Gastroesophageal sphincter (tissue), 4 donors: ENCODE measurements at places on chromosomes 2 and 18. TPM values are rescaled to one million over a fixed set of nuclear protein-coding genes. Genes with fewer than 3 reads are reported as not detected.
A peak's percentile ranks its signal among the peaks of the same experiment; 100 is the strongest.

GRCh38 chr2:99421469-99421868, 68.3 kb downstream of the REV1 start:
- peaks cover 73% of the 10 kb centered on the region for H3K4me1 ChIP-seq
- no peak for ATAC-seq
- no peak overlapping the region for H3K4me3 ChIP-seq
- no peak overlapping the region for H3K27ac ChIP-seq
- H3K27me3 ChIP-seq = no peaks in the 10 kb centered on the region

NOSTRIN gene
- total RNA-seq = 15.3 TPM

ANO7 gene
- 0.81 TPM for total RNA-seq

- no peak overlapping the region for H3K27ac ChIP-seq
- H3K27me3 ChIP-seq = no peaks in the 10 kb centered on the region
- no peak overlapping the region for H3K4me3 ChIP-seq
- H3K4me1 ChIP-seq = peaks cover 23% of the 10 kb centered on the region
- no peak for ATAC-seq
- no peaks in the 10 kb centered on the region for H3K36me3 ChIP-seq
Observed at GRCh38 chr2:109159096-109159495, 30.1 kb downstream of the SH3RF3 start.

CHRNA1 gene
- not detected for total RNA-seq

DNA sequence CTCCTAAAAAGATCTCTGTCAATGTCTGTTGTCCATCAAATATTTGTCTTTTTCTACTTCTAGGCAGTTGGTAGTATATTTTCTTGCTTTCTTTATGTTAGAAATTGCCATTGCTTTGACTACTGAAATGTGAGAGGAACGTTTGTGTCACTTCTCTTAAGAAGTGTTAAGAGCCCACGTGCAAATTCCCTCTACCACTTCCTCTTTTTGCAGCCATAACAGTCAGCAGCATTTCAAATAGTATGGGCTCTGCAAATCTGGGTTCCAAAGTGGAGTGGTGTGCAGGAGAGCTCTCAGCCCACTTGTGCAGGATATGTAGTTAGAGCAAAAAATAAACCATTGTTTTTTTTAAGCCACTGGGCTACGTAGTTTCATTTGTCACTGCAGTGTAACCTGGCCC, 314.0 kb downstream of the MEIS1 start:
- no peaks in the 10 kb centered on the region for H3K27me3 ChIP-seq
- peaks cover 2% of the 10 kb centered on the region for H3K4me1 ChIP-seq
- no peaks in the 10 kb centered on the region for H3K36me3 ChIP-seq
- no peak overlapping the region for H3K27ac ChIP-seq
- H3K4me3 ChIP-seq = no peak overlapping the region

SFTPB gene
- total RNA-seq = not detected

MC2R gene
- not detected for total RNA-seq

- ATAC-seq = no peak
- H3K36me3 ChIP-seq = no peaks in the 10 kb centered on the region
- H3K4me3 ChIP-seq = peak overlapping the region; percentile 96
- no peak overlapping the region for H3K27ac ChIP-seq
- peaks cover 78% of the 10 kb centered on the region for H3K4me1 ChIP-seq
Observed at GRCh38 chr2:24493713-24494112, 2.7 kb downstream of the NCOA1 start.

DNA sequence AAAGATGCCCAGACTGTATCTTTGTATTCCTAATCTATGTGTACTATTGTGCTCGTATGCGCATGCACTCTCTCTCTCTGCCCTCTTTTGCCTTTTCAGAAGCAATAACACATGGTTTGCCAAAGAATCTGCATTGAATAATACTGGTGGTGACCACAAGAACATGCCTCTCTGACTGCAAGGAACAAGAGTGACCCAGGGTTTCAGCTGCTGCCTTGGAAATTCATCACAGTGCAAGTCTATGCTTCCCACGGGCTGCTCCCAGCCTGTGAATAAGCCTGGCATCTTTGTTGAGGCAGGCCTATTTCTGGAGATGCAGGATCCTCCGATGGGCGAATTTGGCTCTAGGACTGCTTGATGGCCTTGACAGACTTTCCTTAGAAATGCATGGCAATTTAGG, 689.4 kb upstream of the FANCL start:
- H3K27ac ChIP-seq = no peak overlapping the region
- no peak overlapping the region for H3K4me3 ChIP-seq
- H3K36me3 ChIP-seq = no peaks in the 10 kb centered on the region
- no peaks in the 10 kb centered on the region for H3K27me3 ChIP-seq
- no peak for ATAC-seq

KCNIP3 gene
- total RNA-seq = 14.4 TPM

MAP3K20 gene
- 496 TPM for total RNA-seq

- H3K4me1 ChIP-seq = no peaks in the 10 kb centered on the region
- no peak overlapping the region for H3K4me3 ChIP-seq
- no peaks in the 10 kb centered on the region for H3K27me3 ChIP-seq
Observed at GRCh38 chr2:203796248-203797010, 71.1 kb upstream of the CTLA4 start.

DNA sequence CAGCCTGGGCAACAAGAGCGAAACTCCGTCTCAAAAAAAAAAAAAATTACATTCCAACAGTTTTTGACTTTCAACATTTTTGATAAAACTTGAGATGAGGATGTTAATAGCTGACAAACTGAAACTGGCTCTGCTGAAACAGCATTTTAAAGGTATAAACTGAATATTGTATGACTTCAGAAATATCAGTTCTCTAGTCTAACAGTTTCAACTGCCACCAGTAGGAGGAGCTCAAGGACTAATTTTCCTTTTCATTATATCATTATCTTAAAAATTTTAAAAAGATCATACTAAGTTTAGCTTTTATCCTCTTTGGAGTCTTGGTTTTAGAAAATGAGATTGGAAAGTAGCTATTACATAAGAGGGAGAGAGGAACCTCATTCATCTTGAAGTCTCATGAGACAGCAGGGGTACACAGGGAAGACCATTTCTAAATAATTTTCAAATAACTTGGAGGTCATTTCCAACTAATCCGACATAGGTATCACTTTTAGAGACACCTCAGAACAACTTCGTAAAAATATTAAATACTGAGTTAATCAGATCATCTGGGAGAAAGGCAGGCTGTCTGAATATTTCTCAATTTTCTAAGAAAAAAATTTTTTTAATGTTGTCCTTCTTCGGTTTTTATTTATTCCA, 37.6 kb upstream of the MCM6 start:
- no peak overlapping the region for H3K27ac ChIP-seq
- no peaks in the 10 kb centered on the region for H3K4me1 ChIP-seq
- no peak for ATAC-seq
- no peaks in the 10 kb centered on the region for H3K27me3 ChIP-seq

GRCh38 chr18:32550963-32551362, 80.3 kb upstream of the GAREM1 start:
- no peaks in the 10 kb centered on the region for H3K27me3 ChIP-seq
- H3K27ac ChIP-seq = no peak overlapping the region
- H3K36me3 ChIP-seq = no peaks in the 10 kb centered on the region
- no peak for ATAC-seq

GRCh38 chr2:36695746-36696415, 626 bp upstream of the VIT start:
- ATAC-seq = peak; percentile 48
- no peaks in the 10 kb centered on the region for H3K27me3 ChIP-seq

GRCh38 chr2:201172279-201172678, 10.7 kb upstream of the CASP10 start:
- no peak overlapping the region for H3K4me3 ChIP-seq
- no peak overlapping the region for H3K27ac ChIP-seq
- no peaks in the 10 kb centered on the region for H3K27me3 ChIP-seq
- H3K4me1 ChIP-seq = no peaks in the 10 kb centered on the region

LCT gene
- not detected for total RNA-seq

DNA sequence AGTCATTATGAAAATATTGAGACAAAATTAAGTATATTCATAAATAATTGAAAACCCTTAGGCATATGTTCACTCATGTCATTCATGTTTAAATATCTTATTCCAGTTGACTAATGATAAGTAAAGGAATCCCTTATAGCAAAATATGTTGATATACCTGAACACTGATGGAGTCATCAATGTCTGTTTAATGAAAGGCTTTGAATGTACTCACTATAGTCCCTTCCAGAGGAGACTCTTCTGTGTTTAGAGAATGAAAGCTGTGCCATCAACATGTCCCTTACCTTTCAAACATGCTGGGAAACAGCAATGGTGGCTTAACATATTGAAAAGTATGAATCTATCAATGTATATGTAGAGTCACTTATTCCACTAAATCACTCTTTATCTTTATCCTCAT, 242.9 kb downstream of the KCNJ3 start:
- no peak overlapping the region for H3K4me3 ChIP-seq
- no peaks in the 10 kb centered on the region for H3K27me3 ChIP-seq
- H3K4me1 ChIP-seq = no peaks in the 10 kb centered on the region
- no peak for ATAC-seq

GRCh38 chr2:83478037-83478436, 981.0 kb downstream of the SUCLG1 start:
- no peak for ATAC-seq
- no peak overlapping the region for H3K27ac ChIP-seq
- no peaks in the 10 kb centered on the region for H3K27me3 ChIP-seq
- no peaks in the 10 kb centered on the region for H3K36me3 ChIP-seq

- no peaks in the 10 kb centered on the region for H3K36me3 ChIP-seq
- no peak for ATAC-seq
- H3K4me3 ChIP-seq = no peak overlapping the region
- H3K27me3 ChIP-seq = no peaks in the 10 kb centered on the region
Observed at GRCh38 chr2:240238786-240239185, 98.3 kb upstream of the OTOS start.

ATP6V1C2 gene
- total RNA-seq = 0.45 TPM

DNA sequence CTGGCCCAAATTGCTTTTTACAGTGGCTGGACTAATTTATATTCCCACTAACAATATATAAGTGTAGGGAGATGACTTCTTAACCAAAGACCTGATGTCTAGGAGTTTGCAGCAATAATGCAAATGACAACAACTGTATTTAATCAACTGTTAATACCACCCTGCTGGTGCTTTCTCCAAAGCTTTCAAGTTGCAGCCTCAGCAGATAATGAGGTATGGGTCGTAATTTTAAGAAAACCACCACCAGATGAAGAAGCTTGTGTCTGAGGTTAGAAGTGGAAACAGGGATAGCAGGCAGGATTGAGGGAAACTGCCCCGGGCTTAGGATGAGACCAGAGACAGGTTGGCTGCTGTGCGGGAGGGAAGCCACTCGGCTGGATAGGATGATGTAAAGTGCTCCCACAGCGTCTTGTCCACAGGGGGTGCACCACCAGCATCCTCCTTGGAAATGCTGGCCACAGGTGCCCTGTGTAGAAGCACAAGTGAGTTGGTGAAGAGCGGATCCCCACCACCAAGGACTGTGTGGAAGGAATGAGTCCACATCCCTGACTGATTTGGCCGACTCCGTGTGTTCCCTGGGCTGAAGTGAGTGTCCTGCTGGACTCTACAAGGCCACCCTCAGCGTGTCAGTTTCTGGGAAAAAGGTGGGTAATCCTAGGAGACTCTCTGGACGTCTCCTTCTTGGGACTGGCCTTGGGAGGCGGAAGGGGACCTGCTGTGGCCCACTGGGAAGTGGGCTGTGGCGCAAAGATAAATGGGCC, 76.1 kb upstream of the SMAD2 start:
- ATAC-seq = no peak
- H3K36me3 ChIP-seq = no peaks in the 10 kb centered on the region
- H3K4me1 ChIP-seq = peaks cover 4% of the 10 kb centered on the region
- H3K27ac ChIP-seq = no peak overlapping the region

GRCh38 chr2:225543626-225544025, 144.1 kb downstream of the NYAP2 start:
- H3K4me1 ChIP-seq = no peaks in the 10 kb centered on the region
- no peak overlapping the region for H3K4me3 ChIP-seq
- no peaks in the 10 kb centered on the region for H3K27me3 ChIP-seq
- H3K27ac ChIP-seq = no peak overlapping the region
- no peak for ATAC-seq

NYAP2 gene
- total RNA-seq = 0.47 TPM

AOX1 gene
- 36.7 TPM for total RNA-seq

OSBPL6 gene
- total RNA-seq = 1.5 TPM

EMX1 gene
- not detected for total RNA-seq

DNA sequence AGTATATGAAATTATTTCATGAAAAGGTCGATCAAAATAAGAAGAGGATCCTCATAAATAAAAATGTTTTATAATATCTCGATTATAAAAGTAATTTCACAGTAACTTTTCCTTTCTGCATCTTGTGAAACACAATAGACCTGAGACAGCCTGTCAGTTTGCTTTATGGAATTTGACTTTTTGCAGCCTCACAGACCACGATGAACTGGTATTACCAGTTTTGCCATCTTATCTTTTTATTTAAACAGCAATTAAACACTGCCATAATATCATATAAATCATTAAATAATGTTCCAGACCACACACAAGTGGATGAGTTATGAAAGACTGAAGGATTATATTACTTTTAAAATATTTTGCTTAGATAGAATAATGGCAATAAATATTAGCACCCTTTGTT, 10.7 kb upstream of the GALNT3 start:
- no peak overlapping the region for H3K4me3 ChIP-seq
- no peaks in the 10 kb centered on the region for H3K4me1 ChIP-seq
- no peaks in the 10 kb centered on the region for H3K36me3 ChIP-seq
- H3K27ac ChIP-seq = no peak overlapping the region

GRCh38 chr2:47607005-47607679, 175.8 kb upstream of the MSH6 start:
- H3K36me3 ChIP-seq = no peaks in the 10 kb centered on the region
- H3K4me1 ChIP-seq = no peaks in the 10 kb centered on the region
- no peaks in the 10 kb centered on the region for H3K27me3 ChIP-seq
- no peak for ATAC-seq
- H3K4me3 ChIP-seq = no peak overlapping the region
- no peak overlapping the region for H3K27ac ChIP-seq

DNA sequence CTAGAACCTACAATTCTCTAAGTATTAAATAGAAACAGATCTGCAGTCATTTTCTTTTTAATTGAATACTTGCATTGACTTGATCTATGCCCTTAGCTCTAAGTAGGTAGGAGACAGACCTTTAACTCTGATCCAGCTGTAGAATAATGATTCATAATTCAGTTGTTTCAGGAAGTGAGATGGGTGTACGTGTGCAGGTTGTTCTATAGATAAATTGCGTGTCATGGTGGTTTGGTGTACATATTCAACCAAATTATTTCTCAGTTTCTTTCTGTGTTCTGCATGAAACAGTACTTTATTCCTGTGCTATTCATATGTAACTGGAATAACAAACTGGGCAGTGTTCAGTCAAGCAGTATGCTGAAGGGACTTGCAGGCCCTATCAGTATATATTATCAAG, 34.3 kb upstream of the CD226 start:
- no peaks in the 10 kb centered on the region for H3K27me3 ChIP-seq
- H3K4me3 ChIP-seq = no peak overlapping the region
- H3K27ac ChIP-seq = no peak overlapping the region
- no peaks in the 10 kb centered on the region for H3K4me1 ChIP-seq

- H3K4me1 ChIP-seq = peaks cover 4% of the 10 kb centered on the region
- no peaks in the 10 kb centered on the region for H3K27me3 ChIP-seq
- peak overlapping the region; percentile 94 for H3K27ac ChIP-seq
Observed at GRCh38 chr2:239305771-239306170, 95.0 kb downstream of the HDAC4 start.
